ENCODE measurements at places on chromosomes 2 and 18. TPM values are rescaled to one million over a fixed set of nuclear protein-coding genes. Genes with fewer than 3 reads are reported as not detected.

DNA sequence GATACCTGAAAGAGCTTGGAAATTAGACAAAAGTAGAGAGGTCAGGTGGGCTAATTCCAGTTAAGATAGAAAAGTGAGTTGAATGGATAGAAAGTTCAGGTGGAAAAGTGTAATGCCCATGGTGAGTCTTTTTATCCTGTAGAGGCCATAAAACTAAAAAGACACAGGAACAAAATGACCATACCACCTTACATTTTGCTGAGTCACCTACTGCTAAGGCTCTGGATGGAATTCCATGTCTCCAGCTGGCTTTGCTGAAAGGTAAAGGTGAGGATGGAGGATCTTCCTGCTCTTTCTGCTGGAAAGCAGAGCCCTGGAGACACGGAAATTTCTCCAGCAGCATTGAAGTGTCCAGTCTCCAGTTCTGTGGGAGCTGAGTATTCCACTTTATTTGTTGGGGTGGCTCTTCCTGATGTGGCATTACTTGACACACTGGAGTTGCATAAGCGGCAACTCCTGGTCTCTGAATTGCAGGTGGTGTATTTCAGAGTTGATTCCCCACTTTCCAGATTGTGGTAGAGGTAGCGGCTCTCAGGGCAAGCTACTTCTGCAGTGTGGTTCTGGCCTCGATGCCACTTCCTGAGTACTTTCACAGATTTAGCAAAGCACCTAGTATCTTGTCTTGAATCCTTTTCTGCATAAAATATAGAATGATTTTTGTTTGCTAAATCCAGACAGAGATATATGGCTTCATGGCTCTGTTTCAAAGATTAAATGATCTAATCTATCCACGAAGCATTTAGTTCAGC, 10.7 kb downstream of the IL1RL2 start:
- no peak for DNase-seq
- no peaks in the 10 kb centered on the region for H3K36me3 ChIP-seq
- no peaks in the 10 kb centered on the region for H3K27me3 ChIP-seq
- H3K4me1 ChIP-seq = no peaks in the 10 kb centered on the region
- H3K4me3 ChIP-seq = no peak overlapping the region
- H3K27ac ChIP-seq = no peak overlapping the region

- H3K27me3 ChIP-seq = no peaks in the 10 kb centered on the region
- DNase-seq = no peak
- H3K27ac ChIP-seq = no peak overlapping the region
- H3K36me3 ChIP-seq = peaks cover 29% of the 10 kb centered on the region
- no peak overlapping the region for H3K4me3 ChIP-seq
These were observed 55.1 kb upstream of the TTC27 start for GRCh38 chr2:32572737-32573136.

GRCh38 chr18:22983175-22983574, 50.0 kb downstream of the RBBP8 start:
- no peak overlapping the region for H3K27ac ChIP-seq
- no peaks in the 10 kb centered on the region for H3K27me3 ChIP-seq
- H3K4me3 ChIP-seq = no peak overlapping the region
- H3K4me1 ChIP-seq = no peaks in the 10 kb centered on the region
- DNase-seq = peak; percentile 8

DNA sequence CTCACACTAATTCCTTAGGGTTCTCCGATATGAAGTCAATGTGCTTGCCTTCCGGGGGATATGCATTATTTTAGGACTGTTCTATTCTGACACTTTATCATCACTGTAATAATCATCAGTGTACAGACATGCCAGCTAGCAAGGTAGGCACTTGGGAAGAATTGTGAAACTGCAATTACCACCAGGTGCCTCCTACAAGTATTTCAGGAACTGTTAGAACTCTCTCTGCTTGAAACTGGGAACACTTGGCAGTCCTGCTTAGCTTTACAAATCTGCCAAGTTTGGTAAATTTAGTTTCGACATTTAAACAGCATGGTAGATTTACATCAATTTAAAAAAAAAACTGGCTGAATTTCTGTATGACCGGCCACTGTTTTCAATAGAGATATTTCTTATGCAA, 128.7 kb downstream of the SATB2 start:
- DNase-seq = no peak
- no peaks in the 10 kb centered on the region for H3K4me1 ChIP-seq
- no peak overlapping the region for H3K4me3 ChIP-seq
- H3K27ac ChIP-seq = no peak overlapping the region
- H3K27me3 ChIP-seq = no peaks in the 10 kb centered on the region
- H3K36me3 ChIP-seq = peaks cover 17% of the 10 kb centered on the region

ELOA2 gene
- 0.01 TPM for polyA plus RNA-seq

GRCh38 chr2:23568211-23568610, 183.2 kb downstream of the KLHL29 start:
- no peaks in the 10 kb centered on the region for H3K27me3 ChIP-seq
- H3K27ac ChIP-seq = no peak overlapping the region
- peaks cover 6% of the 10 kb centered on the region for H3K4me1 ChIP-seq

- no peaks in the 10 kb centered on the region for H3K4me1 ChIP-seq
- H3K4me3 ChIP-seq = no peak overlapping the region
- H3K27me3 ChIP-seq = no peaks in the 10 kb centered on the region
- no peaks in the 10 kb centered on the region for H3K36me3 ChIP-seq
These were observed 114.3 kb upstream of the PNPT1 start for GRCh38 chr2:55807900-55808299.

GALNT3 gene
- 68.2 TPM for polyA plus RNA-seq

DNA sequence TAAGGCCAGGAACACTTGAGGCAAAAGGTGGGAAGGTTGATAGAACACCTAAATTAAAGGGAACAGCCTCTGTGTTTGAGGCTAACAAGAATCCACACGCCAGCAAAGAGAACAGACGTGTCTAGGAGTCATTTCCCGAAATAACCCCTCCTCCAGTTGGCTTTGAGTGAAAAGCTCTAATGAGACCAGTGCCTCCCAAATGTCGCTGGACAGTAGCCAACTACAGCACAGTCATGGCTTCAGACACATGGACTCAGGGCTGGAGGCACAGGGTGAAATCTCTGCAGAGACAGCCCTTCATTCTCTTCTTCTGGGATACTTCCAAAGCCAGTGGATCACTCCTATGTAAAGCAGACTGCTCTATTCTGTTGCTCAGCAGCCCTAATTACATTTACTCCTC, 49.6 kb downstream of the SOWAHC start:
- no peak overlapping the region for H3K4me3 ChIP-seq
- H3K27ac ChIP-seq = no peak overlapping the region
- H3K4me1 ChIP-seq = no peaks in the 10 kb centered on the region
- peak; percentile 29 for DNase-seq
- H3K36me3 ChIP-seq = no peaks in the 10 kb centered on the region

GNAL gene
- polyA plus RNA-seq = 4.4 TPM

GRCh38 chr2:1226766-1227165, 186.5 kb upstream of the TPO start:
- no peaks in the 10 kb centered on the region for H3K27me3 ChIP-seq
- H3K4me1 ChIP-seq = no peaks in the 10 kb centered on the region
- no peak overlapping the region for H3K4me3 ChIP-seq
- H3K36me3 ChIP-seq = no peaks in the 10 kb centered on the region
- no peak overlapping the region for H3K27ac ChIP-seq

GRCh38 chr2:12774395-12774727, 57.6 kb downstream of the TRIB2 start:
- DNase-seq = no peak
- no peaks in the 10 kb centered on the region for H3K36me3 ChIP-seq
- H3K27ac ChIP-seq = no peak overlapping the region
- H3K4me1 ChIP-seq = no peaks in the 10 kb centered on the region

DNA sequence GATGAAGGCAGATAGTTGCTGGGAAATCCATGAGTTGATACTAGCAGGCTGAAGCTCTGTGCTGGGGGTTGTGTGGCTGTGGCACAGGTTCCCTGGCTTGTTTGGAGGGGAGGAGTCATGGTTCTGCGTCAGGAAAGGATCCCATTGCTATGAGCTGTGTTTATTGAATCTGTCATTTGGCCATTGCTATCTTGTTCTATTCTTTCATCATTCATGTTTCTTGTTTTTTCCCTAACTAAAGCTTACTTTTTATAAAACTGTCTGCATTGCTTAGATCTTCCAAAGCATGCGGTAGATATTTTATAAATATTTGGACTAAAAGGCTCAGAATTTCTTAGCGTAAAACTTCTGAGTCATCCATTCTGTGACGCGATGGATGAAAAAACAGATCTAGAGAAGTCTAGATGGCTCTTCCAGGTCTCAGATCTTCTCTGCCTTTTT, 335.3 kb downstream of the PTPRM start:
- no peaks in the 10 kb centered on the region for H3K27me3 ChIP-seq
- H3K4me1 ChIP-seq = no peaks in the 10 kb centered on the region
- H3K36me3 ChIP-seq = no peaks in the 10 kb centered on the region
- no peak overlapping the region for H3K27ac ChIP-seq

DNA sequence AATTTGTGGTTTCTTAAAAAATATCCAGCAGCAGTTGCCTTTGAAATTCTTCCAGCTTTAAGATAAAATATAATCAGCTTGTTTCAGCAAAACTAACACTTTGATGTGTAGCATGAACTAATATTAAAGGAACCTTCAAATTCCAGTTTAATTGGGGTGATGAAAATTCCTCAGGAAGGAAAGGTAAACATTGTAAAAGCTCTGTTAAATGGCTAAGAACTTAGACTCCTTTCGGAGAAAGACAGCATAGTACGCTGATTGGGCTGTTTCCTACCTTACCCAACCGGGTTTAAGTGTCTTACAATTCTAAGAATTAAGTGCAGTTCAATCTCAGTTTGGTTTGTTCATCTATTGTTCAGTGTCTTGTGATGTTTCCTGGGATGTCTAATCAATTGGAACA, 108.3 kb downstream of the CDH7 start:
- no peak for DNase-seq
- peaks cover 8% of the 10 kb centered on the region for H3K4me1 ChIP-seq
- H3K27ac ChIP-seq = no peak overlapping the region
- H3K27me3 ChIP-seq = no peaks in the 10 kb centered on the region

NEB gene
- polyA plus RNA-seq = 18.5 TPM

ALK gene
- polyA plus RNA-seq = 1.5 TPM

DNA sequence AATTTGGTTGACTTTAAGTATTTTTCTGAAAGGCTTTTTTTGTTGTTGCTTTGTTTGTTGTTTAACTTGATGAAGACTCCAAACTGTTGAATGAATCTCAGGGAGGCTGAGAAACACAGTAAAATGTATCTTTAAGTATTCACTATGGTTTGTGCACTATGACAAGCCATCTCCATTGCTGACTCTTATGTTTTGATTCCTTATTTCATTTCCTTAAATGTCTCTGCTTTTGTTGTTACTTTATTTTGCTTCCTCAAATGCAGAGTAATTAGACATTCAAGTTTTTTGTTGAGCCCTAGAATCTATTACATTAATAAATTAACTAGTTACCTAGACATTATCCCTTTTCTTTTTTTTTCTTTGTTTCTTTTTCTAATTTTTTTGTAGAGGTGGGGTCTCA, 46.3 kb upstream of the SLC39A10 start:
- no peak overlapping the region for H3K4me3 ChIP-seq
- H3K36me3 ChIP-seq = no peaks in the 10 kb centered on the region
- H3K27me3 ChIP-seq = no peaks in the 10 kb centered on the region
- H3K27ac ChIP-seq = no peak overlapping the region
- H3K4me1 ChIP-seq = peaks cover 16% of the 10 kb centered on the region

RAX gene
- polyA plus RNA-seq = not detected

TGFA gene
- polyA plus RNA-seq = 8.4 TPM

- H3K4me3 ChIP-seq = no peak overlapping the region
- peaks cover 3% of the 10 kb centered on the region for H3K36me3 ChIP-seq
- no peak overlapping the region for H3K27ac ChIP-seq
- peak; percentile 32 for DNase-seq
- H3K27me3 ChIP-seq = no peaks in the 10 kb centered on the region
These were observed 40.7 kb upstream of the C2orf66 start for GRCh38 chr2:196849895-196850294.

COX7A2L gene
- 342 TPM for polyA plus RNA-seq

DNA sequence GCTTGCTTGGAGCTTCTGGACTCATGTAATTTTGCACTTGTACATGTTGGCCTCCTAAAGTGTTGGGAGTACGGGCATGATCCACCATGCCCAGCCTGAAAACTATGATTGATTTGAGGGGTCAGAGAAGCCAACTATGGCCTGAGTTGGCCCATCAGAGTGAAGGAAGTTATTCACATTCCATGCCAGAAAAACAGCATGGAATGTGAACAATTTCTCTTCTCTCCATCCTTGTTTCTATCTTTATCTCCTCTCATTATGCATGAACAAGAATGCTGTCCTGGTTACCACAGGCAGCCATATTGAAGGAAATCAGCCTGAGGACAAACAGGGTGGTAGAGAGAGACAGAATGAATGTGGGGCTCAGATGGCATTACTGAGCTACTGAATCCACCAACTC, 3.5 kb upstream of the CD226 start:
- no peak overlapping the region for H3K4me3 ChIP-seq
- H3K27me3 ChIP-seq = no peaks in the 10 kb centered on the region
- no peaks in the 10 kb centered on the region for H3K4me1 ChIP-seq

TEX44 gene
- polyA plus RNA-seq = not detected

Data from large intestine (tissue), 12 donors.